NCI-H69 (cell line): ENCODE measurements at places on chromosomes 6 and 20.
A peak's percentile ranks its signal among the peaks of the same experiment; 100 is the strongest.

DNA sequence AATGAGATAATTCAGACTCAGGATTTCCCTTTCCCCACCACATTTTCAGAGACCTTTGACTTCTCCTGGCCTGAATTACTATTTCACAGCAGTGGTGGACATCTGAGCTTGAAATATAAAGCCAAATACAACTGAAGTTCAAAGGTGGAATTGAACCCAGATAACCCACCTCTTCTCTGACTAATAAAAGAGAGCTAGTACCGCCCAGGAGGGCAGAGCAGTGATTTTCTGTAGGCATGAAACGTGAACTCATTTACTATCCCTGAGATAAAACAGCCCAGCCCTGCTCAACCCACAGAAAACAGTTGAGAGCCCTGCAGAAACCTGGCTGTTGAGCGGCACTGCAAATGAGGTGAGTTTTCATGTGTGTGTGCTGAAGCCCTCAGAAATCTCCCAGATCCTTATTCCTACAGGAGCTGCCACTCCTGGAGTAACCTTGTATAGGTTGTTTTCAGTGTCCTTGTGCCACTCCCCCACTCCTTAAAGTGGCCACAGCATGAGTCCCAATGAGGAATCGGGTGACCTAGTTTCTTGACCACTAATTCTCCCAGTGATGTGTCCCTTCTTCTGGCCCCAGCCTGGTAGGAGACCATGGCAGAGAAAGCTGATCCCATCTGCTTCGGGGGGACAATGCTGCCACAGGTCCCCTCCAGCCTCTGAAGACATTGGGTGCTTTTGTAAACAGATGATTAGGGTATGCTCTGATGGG is 99.2 kb downstream of the NOL4L start:
- no peak for DNase-seq

DNA sequence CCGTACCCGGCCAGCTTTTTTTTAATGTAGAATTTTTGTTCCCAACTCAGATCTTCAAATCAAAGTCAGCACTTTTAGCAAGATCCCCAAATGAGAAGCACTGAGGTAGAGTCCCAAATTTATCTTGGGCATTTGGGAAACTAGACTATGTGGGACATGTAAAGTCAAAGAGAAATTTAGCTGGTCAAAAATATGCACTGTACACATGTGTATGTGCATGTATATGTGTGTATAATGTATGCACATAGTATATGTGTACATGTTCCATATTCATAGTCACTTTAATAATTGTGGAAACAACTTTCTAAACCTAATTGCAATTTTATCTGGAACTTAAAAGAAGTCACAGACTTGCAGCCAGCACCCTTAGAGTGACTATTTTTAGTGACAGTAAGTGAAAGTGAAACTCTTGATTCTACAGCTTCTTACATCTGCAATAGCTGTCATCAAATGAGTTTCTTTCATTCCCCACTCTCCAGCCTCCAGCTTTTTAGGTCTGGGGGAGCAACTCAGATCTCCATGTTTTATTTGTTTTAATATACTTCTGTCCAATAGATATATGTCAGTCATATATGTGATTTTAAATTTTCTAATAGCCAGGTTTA is 53.6 kb downstream of the CDC40 start:
- DNase-seq, result no peak

GRCh38 chr20:46213946-46214823 is 94.1 kb downstream of the CDH22 start:
- peak; percentile 48 for DNase-seq

DNA sequence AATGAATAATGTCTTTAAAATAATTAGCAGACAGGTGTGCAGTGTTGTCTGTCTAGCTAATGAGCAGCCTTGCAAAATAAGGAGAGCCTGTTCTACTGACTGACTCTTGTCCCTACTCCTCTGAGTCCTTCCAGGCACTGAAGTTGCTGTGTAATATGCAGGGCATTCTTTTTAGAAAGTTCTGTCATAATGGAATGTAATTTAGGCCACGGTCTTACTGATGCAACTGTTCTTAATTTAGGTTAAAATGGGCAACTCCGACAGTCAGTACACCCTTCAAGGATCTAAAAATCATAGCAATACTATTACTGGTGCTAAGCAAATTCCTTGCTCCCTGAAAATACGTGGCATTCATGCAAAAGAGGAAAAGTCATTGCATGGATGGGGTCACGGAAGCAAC is 133.9 kb downstream of the TIAM2 start:
- no peak for DNase-seq

GRCh38 chr6:167688123-167688522 is 138.6 kb upstream of the AFDN start:
- DNase-seq, result no peak

GRCh38 chr20:2752567-2753460 is 47.6 kb downstream of the CPXM1 start:
- DNase-seq, result peak; percentile 76

- no peak for DNase-seq
Measured at GRCh38 chr20:4774207-4774606, 52.5 kb downstream of the PRND start.

DNA sequence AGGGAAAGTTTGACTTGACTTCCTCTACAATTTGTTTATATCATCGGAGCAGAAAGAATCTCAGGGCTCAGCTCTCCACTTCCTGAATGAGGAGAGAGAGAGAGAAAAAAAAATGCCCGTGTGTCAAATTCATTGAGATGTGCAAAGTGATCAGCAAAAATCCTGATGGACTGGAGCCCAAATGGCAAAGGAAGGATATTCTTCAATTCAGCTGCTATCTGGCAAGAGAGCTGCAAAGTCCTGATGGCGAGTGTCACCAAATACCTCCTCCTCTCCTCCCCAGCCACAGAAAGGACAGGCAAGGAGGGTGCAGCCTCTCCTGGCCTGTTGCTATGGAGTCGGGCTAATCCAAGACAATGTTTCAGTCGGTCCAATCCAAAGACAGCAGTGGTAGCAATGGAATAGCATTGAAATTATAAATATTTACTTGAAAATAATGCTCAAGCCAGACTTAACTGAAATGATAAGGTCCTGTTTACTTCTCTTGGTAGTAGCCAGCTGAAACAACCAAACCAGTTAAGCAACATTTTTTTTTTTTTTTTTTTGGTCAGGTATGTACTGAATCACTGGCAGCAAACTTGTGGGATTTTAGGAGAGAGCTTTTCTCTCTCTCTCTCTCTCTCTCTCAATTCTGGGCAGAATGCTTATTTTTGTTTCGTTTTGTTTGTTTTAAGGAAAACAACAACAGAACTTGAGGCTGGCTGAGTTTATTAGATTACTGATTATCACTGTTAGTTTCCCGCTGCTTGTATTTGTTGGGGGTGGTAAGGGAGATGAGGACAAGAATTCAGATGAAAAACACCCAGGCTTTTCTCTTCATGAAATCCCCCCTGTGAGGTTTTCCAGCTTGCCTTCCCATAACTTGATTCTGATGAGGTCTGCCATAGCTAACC is 204.2 kb downstream of the BCAS1 start:
- DNase-seq, result no peak

GRCh38 chr20:15882553-15882952 is 690.7 kb downstream of the KIF16B start:
- DNase-seq, result no peak

DNA sequence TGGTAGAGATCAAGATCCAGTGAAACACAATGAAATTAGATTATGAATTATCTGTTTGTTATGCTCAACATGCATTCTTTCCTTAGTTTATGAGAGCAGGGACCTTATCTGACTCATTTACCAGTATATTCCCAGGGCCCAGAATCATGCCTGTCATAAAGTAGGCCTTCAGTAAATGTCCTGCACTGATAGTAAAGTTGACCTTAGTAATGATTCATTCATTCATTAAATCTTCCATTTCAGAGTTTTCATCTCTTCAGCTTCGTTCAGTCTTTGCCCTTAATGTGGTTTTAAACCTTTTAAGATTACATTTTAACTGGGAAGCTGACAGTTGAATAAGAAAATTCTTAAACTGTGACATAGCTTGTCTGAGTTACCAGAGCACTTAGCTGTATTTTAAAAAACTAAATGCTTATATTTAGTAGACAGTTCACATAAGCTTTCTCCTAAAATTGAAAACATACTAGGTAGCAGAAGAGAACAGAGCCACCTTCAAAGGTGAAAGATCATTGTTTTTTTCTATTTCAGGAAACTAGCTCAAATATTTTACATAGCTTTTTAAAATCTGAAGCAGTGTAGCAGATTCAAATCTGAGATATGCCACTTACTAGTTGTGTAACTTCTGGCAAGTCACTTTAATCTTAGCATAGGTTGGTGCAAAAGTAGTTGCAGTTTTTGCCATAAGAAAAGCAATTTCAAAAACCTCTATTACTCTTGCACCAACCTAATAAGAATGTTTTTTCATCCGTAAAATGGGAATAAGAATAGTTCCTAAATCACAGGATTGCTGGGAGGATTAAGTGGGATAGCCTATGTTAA is 41.4 kb downstream of the MCM8 start:
- DNase-seq, result no peak

DNA sequence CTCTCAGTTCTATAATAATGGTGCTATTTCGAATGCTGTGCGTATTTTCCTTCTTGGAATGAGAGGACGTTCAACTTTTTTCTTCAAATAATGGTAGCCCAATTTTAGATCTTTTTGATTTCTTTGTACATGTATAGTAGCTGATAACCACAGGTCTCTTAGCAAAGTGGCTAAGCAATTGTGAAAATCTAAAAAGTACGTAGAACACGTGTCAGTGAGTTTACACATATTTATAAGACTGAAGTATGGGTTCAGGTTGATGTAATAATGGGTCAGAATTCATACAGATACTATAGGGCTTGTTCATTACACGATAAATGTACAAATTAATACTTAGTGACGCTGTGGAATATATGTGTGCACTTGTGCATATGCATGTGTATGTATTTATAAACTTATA is 1.3 kb downstream of the SMIM13 start:
- DNase-seq, result no peak

- DNase-seq, result no peak
Measured at GRCh38 chr20:43028470-43028869, 161.2 kb downstream of the PTPRT start.

- no peak for DNase-seq
Measured at GRCh38 chr6:65745614-65746013, 38.6 kb upstream of the EYS start.

- DNase-seq, result peak; percentile 85
Measured at GRCh38 chr6:168061269-168062210, 17.5 kb downstream of the FRMD1 start.

- DNase-seq, result no peak
Measured at GRCh38 chr6:54010340-54011276, 100.6 kb upstream of the MLIP start.

DNA sequence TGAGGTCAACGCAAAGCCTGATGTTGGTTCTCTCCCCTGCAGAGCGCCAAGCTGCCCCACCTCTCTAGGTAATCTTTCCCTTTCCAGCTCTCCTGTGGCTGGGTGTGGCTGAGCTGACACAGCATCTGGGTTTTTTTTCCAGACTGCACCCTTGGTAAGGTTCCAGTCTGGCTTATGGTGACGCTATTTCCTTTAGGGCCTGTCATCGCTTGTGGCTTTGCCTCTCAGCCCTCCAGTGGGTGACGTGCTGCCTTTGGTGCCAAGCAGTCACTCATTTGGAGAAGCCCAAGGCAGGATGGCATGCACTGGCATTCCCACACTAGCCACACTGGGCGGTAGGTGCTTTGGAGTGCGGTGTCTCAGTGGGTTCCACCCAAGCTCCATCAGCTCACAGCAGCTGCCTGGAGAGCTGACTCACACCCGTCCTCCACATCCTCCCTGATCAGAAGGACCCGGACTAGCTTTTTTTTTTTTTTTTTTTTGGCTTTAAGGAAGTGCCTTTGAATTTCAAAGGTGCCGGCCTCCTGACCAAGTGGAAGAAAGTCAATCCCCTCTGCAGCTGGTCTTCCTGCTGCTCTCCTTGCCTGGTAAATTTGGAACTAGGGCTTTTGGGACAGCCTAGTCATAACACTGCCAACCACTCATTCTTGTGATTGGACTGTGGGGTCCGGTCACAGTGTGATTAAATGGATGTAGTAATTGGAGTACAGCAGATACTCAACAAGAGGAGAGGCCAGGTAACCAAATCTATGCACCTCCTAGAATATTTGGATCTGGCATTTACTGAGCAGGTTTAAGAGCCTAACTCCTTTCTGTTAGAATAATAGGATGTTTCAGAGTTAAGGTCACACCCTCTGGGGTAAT is 153.6 kb downstream of the CD83 start:
- DNase-seq, result peak; percentile 24

DNA sequence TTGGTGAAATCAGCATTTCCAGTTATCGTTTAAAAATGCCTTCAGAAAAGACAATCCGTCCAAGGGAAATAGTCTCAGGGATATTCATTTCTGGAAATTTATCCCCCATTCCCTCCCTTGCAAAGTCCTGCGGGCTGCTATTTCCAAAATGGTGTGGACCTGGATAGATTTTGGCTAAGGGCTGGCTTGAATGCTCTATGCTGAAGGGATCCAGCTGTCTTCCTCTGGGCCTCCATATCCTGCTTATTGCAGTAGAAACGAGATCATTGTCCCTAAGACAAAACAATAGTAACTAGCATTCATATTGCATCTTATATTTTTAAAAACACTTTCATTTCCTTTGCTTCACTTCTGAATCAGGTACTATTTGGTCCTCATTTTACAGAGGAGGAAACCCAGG is 129.9 kb downstream of the ANKRD60 start:
- no peak for DNase-seq

DNA sequence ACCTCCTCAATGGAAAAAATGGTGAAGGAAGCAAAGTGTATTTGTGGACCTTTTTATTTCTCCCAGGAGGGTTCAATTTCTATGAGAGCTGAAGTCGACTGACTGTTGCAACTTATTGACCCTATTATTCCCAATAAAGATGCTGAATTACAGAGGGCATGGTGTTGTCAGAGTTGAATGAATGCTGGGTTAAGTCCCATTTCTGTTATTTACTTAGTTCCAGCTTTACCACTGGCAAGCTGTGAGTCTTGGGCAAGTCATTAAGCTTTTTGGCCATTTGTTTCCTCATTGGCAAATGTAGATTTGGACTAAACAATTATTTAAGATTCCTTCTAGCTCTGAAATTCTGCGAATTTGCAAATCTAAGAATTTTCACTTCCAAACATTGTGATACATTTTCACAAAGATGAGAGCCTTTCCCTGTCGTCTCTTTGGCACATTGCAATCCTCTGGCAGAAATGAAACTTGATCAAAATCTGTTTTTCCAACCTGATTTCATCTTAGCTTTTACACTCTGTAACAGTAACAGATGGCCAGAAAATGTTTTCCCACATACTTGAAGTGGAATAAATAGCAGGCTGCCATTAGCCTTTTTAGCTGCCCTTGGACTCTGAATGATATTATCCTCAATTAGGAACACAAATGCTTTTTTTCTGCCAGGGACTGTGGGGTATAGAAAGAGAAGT is 21.3 kb downstream of the BLTP3A start:
- DNase-seq, result peak; percentile 81
